NCI-H69 (cell line): ENCODE measurements at places on chromosomes 11 and 22.

DNA sequence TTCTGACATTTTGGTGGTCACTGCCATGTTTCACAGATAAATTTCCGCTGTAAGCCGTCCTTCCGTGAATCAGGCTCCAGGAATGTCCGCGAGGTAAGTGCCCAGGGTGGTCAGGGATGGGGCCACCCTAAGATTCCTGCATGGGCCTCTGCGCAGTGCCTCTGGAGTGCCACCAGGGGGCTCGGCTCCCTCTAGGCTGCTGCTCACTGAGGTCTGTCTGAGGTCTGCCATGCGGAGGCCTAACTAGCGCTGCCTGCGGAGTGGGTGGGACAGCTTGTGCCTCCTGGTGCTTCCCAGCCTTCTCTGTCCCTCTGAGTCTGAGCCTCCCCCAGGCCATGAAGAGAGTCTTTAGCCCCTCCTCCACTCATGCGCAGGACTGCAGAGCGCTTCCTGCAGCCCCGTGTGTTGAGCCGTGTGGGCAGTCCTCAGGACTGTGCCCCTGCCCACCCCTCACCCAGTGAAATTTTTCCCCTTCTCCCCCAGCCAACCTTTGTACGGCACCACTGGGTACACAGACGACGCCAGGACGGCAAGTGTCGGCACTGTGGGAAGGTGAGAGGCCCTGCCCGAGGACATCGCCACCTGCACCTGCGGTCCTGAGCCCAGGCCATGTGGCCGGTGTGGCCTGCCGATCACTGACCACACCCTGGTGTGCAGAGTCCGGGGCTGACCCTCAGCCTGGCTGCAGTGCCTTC, 11.9 kb upstream of the MDK start:
- DNase-seq, result peak; percentile 78

DNA sequence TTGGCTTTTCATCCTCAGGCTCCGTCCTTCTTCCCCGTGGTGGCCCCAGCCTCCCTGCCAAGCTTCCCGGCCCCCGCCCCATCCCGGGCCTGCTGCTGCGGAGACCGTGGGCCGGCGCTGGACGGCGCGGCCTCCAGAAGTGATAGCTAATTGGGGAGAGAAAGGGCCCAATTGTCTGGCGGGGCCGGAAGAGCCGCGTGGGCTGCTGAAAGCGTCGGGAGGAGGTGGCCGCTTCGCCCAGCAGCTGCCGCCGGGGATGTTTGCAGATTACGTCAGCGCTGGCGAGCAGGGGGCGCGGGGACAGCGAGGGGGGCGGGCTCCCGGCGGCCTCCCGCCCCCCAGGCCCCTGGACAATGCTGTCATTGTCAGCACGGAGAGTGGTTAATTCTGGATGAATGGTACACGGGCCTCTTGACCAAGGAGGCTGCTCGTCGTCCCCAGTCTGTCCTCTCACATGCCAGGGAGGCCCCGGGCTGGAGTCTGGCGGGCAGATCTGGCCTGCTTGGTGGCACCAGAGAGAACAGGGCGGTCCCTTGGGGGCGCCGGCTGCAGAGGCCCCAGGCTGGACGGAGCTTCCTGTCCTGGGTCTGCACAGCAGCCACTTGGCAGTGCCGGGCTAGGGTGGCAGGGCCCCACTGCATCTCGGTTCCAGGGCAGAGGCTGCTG, 1.6 kb downstream of the SMIM38 start:
- DNase-seq, result peak; percentile 69

- no peak for DNase-seq
These were observed 144.0 kb downstream of the SPON1 start for GRCh38 chr11:14106303-14107049.

DNA sequence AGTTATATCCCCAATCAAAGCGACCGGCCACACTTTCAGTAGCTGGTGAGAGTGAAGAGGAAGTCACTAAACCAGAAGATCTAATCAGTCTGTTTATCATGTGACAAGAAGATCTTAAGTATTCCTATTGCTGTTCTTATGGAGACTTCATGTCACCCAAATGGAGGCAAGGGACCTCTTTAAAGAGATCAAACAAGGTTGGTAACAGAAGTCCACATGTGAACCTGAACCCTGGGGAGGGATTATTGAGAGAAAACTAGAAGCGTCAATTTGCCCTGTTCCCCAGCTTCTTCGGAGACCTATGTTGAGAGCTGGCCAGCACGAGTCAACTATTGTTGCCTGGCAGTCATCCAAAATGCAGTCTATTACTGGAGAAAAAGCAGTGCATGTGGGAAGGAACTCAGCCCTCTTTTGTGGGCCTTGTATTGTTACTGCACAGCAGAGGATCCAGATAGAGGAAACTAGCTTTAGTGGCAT, 76.9 kb upstream of the CTSC start:
- DNase-seq, result peak; percentile 97

- DNase-seq, result peak; percentile 93
These were observed 1.0 kb upstream of the FNBP4 start for GRCh38 chr11:47768101-47768612.

DNA sequence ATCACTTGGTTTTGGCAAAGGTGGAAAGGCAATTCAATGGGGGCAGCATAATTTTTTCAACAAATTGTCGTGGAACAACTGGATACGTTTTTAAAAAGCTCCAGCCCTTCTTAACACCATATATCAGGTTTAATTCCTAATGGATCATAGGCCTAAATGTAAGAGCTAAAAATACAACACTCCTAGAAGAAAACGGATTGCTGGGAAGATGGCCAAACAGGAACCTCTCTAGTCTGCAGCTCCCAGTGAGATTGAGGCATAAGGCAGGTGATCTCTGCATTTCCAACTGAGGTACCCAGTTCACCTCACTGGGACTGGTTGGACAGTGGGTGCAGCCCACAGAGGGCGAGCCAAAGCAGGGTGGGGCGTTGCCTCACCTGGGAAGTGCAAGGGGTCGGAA, 32.4 kb upstream of the SCGB1D1 start:
- no peak for DNase-seq

- DNase-seq, result no peak
These were observed 13.3 kb upstream of the TNNT3 start for GRCh38 chr11:1906181-1906580.

DNA sequence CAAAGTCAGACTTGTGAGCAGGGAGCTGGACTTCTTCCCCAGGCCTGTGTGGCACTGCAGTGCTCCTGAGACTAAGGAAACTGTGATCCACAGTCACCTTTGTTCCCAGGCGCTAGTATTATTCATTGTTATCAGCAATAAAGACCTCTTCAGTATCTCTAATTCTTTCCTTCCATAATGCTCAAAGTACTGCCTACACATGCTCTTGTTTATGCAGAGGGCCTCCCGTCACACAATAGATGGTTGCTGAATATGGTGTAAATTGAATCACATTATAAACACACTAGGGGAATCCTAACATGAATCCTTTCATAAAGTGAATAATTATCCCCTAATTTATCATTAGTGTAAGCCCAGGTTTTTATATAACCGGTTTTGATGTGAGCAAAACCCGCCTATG, 493.3 kb downstream of the BUD13 start:
- no peak for DNase-seq
